A549 treated with RU486 at 1 μM for 4 hours (cell line): ENCODE measurements at places on chromosomes 4 and X. TPM values are rescaled to one million over a fixed set of nuclear protein-coding genes. Genes with fewer than 3 reads are reported as not detected.

HSFX2 gene
- 0.13 to 0.55 TPM in 2 of 5 replicates, not detected in the others for total RNA-seq

PPP2R3B gene
- total RNA-seq: 18.1 to 25.9 TPM (median 23.9 TPM) in 5 replicates

RNF113A gene
- total RNA-seq: 29.7 to 36.4 TPM (median 31.6 TPM) in 5 replicates

SPANXN4 gene
- not detected in 5 replicates for total RNA-seq

ATP8A1 gene
- 0.02 to 0.10 TPM (median 0.07 TPM) in 5 replicates for total RNA-seq

F8A3 gene
- 0.81 to 1.6 TPM (median 0.94 TPM) in 5 replicates for total RNA-seq

USP17L11 gene
- total RNA-seq: not detected in 5 replicates

CA5B gene
- 2.3 to 2.9 TPM (median 2.6 TPM) in 5 replicates for total RNA-seq

IL15 gene
- 5.3 to 11.9 TPM (median 11.3 TPM) in 5 replicates for total RNA-seq

IL21 gene
- total RNA-seq: not detected in 5 replicates
